Left lung (tissue), 14 donors: ENCODE measurements at places on chromosomes 16 and 17. TPM values are rescaled to one million over a fixed set of nuclear protein-coding genes. Genes with fewer than 3 reads are reported as not detected.

CSH2 gene
- not detected for total RNA-seq

TBC1D3G gene
- not detected for total RNA-seq

ABCC12 gene
- not detected for total RNA-seq

UNC119 gene
- total RNA-seq = 25.7 TPM

DNA sequence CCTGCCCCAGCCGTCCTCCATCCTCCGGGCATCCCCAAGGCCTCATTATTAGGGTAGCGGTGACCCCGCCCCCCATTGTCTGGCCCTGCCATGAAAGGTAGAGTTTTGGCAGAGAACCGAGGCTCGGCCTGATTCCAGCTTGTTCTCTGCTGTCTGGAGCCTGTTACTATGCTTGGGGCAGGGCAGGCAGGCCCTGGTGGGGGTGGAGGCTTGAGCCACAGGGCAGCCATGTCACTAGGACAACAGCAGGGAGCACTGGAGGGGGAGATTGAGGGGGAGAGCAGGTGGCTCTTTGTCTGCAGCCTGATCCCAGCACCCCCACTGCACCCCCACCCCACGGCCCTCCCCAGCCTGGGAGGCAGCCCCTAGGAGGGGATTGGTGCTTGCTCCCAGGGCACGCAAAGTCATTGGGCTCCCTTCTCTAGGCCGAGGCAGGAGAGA lies 15.4 kb downstream of the RHBDL3 start:
- H3K27me3 ChIP-seq = peaks cover 12% of the 10 kb centered on the region
- DNase-seq = no peak
- H3K36me3 ChIP-seq = no peaks in the 10 kb centered on the region
- H3K27ac ChIP-seq = no peak overlapping the region
- H3K4me3 ChIP-seq = no peak overlapping the region

DNA sequence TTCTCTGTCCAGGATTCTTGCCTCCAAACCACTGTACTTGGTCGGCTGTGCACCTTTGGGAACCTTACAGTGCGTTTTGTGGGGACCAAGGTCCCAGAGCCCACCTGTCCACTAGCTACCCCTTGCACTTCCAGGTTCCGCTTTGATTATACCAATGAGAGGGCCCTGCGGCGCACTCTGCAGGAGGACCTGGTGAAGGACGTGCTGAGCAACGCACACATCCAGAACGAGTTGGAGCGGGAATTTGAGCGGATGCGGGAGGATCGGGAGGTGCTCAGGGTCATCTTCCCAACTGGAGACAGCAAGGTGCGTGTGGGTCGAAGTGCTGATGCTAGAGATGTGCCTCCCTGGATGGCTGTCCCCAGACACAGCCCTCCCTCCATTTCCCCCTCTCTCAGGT lies 18.8 kb downstream of the POLR2A start:
- no peaks in the 10 kb centered on the region for H3K4me1 ChIP-seq
- no peaks in the 10 kb centered on the region for H3K27me3 ChIP-seq
- no peak overlapping the region for H3K4me3 ChIP-seq
- peaks cover 2% of the 10 kb centered on the region for H3K36me3 ChIP-seq
- no peak for DNase-seq

DNA sequence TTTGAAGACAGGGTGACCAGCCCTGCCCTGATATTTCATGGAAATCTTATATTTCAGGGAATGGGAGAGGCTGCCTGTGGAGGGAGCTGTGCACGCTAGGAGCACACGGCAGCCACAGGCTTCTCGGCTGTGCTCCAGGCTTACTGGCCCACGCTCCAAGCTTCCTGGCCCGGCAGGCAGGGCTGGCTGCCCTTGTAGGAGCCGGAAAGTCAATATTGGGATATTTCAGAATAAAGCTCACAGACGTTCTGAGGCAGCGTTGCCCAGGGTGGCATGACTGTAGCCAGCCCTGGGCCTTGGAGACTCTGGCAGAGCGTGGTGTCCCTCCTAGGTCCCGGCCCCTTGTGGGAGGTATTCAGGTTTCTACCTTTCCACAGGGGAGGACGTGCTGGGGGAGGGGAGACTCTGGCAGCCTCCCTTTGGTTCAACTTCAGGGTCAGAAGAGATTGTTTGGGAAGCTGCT lies 95.6 kb downstream of the NPIPB11 start:
- no peak overlapping the region for H3K27ac ChIP-seq
- no peaks in the 10 kb centered on the region for H3K27me3 ChIP-seq
- H3K4me1 ChIP-seq = peaks cover 3% of the 10 kb centered on the region
- no peak for DNase-seq

DNA sequence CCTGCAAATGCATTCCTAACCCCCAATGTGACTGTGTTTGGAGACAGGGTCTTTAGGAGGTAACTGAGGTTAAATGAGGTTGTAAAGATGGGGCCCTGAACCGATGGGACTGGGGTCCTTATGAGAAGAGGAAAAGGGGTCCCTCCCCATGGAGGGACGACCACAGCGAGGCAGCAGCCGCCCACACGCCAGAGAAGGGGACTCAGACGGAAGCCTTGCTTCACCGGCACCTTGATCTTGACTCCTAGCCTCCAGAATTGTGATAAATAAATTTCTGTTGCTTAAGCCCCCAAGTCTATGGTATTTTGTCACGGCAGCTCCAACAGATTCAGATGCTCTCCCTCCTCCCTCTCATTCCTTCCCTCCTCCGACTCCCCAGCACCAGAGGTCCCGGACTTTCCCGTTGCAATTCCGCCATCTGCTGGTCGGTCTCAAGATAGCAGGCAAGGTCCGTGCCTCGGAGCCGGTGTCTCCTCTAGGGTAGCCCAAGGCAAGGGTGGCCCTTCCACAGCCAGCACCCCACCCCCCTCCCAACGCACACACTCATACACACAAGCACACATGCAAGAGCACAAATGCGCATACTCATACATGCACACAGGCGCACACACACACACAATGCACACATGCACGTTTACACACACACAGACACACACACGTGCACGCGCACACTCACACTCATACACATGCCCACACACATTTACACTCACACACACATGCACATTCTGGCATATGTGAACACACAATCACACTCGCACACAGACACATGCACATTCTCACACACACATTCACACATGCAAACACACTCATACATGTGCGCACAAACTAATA lies 23.1 kb upstream of the C16orf78 start:
- no peak for DNase-seq
- H3K4me1 ChIP-seq = no peaks in the 10 kb centered on the region
- no peak overlapping the region for H3K27ac ChIP-seq
- H3K27me3 ChIP-seq = peaks cover 45% of the 10 kb centered on the region

DNA sequence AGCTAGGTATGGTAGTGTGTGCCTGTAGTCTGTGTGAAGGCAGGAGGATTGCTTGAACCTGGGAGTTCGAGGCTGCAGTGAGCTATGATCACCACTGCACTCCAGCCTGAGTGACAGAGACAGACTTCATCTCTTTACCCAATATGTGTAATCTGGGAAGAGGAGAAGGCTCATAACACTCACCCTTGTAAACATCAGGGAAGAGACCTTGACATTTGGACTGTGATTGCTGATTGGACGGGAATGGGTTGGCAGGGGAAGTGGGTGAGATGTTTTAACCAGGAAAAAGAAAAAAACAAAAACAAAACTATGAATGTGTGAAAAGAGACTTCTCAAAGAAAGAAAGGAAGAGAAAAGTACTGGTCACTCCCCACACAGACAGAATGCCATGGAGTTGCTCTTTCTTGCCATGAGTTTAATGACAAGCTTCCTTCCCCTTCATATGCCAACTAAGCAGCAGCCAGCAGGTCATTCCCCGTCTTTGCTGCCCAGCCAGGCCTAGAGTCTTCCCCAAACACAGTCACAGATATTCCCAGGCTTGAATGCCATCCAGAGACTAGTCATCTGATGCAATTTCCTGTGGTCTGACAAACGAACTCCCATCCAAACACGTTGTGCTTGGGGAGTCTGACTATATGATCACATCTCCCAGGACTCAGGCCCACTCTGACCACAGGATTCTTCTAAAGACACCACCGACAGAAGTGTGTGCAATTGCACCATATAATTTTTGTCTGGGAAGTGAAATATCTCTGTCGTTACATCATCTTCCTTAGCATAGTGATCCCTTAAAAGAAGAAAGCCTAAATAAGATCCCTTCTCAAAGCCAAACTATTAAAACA lies 3.6 kb upstream of the XAF1 start:
- no peaks in the 10 kb centered on the region for H3K27me3 ChIP-seq
- no peaks in the 10 kb centered on the region for H3K36me3 ChIP-seq
- DNase-seq = peak; percentile 58

DNA sequence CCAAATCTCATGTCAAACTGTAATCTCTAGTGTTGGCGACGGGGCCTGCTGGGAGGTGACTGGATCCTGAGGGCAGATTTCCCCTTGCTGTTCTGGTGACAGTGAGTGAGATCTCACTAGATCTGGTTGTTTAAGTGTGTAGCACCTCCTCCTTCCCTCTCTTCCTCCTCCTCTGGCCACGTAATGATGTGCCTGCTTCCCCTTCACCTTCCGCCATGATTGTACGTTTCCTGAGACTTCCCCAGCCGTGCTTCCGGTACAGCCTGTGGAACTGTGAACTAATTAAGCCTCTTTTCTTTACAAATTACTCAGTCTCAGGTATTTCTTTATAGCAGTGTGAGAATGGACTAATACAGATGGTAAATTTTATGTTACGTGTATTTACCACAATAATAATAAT lies 49.2 kb downstream of the METTL16 start:
- H3K36me3 ChIP-seq = peaks cover 74% of the 10 kb centered on the region
- no peak for DNase-seq
- H3K27me3 ChIP-seq = no peaks in the 10 kb centered on the region
- no peaks in the 10 kb centered on the region for H3K4me1 ChIP-seq
- H3K4me3 ChIP-seq = no peak overlapping the region

DNA sequence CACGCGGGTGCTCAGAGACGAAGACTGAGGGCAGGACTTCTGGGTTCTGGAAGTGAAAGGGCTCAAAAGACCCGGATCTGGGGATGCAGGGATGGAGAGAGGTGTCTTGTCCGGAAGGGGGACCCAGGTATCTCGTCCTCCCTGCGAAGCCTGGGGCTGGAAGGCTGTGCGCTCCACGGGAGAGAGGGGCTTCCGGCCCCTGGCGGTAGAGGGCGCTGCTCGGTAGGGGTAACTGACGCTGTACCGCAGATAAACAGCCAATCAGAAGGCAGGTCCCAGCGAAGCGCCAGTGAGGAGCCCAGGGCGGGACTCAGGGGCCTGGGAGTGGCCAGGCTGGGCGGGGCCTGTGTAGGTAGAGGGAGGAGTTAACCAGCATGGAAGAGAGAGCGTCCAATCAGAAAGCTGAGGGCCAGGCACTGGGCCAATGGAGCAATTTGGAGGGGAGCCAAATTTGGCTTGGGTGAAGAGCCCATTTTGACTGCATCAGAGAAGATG lies 804 bp downstream of the TGFB1I1 start:
- DNase-seq = peak; percentile 91
- H3K36me3 ChIP-seq = no peaks in the 10 kb centered on the region
- H3K4me1 ChIP-seq = peaks cover 16% of the 10 kb centered on the region
- H3K27ac ChIP-seq = peak overlapping the region; percentile 82
- H3K27me3 ChIP-seq = no peaks in the 10 kb centered on the region
- peak overlapping the region; percentile 56 for H3K4me3 ChIP-seq
